Left ventricle myocardium superior (tissue), 1 donor: ENCODE measurements at places on chromosomes 7 and 10. TPM values are rescaled to one million over a fixed set of nuclear protein-coding genes. Genes with fewer than 3 reads are reported as not detected.

DNA sequence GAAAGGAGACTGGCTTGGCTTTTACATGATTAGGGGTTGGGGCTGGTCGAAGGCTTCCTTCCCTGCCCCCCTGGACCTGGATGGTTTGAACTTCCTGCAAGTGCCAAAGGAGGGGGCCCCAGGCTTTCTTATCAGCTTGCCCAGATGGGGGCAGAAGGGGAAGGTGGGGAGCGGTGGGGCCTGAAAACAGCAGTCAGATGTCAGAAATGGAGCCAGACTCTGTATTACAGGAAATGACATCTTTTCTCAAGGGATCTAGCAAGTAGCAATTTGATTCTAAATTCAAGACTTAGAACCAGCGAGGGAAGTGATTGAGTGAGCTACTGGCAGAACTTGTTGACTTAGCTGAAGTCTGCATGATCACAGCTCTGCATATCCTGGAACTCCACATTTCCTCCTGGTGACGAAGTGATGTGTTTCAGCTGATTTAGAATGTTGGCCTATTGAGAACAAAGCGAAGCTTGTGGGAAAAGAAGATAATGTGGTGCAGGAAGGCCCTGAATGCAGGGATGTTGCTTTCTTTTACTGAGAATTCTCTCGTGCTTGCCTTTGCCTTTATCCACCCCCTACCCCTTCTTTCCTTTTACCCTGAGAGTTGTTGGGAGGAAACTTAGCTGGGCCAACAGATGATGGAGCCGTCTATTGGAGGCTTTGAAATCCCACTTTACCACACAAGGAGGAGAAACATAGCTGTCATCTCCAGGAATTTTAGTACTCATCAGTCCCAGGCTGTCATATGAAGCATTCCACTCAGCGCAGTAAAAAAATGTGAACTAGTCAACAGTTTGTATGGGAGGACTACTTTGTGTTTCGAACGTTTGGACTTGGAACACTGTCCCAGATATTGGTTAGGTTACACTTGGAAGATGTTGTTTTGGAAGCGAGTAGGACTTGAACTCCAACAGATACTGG, 43.2 kb downstream of the CCNY start:
- DNase-seq, result peak; percentile 51

- no peak for DNase-seq
Observed at GRCh38 chr7:120400806-120401455, 128.0 kb downstream of the KCND2 start.

- no peak for DNase-seq
Observed at GRCh38 chr7:129213828-129214227, 11.0 kb upstream of the AHCYL2 start.

Gene GPR15LG
- not detected for total RNA-seq

DNA sequence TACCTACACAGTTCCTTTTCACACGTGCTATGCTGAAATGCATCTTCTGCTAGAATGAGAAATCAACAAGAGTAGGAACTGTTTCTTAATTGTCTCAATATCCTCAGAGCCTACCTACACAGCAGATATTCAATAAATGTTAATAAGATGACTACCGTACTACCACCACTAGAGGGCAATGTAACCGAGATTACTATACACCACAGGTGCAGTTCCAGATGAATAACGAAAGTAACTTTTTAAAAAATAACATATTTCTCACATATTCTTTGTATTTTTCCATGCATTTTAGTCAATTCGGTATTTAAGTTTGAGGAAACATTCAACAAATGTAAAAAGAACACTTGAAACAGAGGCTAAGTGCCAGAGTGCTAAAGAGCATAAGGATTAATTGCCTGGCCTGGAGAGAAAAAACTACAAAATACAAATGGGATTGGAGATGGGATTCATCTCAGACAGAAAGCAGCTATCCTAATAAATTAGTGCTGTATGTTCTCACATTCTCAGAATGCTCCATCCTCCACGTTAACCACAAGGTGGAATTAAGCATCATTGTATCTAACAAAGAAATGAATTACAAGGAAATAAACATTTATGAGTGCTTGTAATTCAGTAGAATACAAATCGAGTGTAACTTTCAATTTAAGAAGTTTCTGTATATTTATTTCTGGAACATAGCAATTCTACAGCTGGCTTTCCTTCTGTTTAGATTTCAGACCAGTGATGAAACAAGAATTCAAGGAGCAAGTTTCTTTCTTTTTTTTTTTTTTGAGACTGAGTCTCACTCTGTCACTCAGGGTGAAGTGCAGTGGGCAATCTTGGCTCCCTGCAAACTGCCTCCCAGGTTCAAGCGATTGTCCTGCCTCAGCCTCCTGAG, 20.3 kb upstream of the HECTD2 start:
- DNase-seq, result no peak

DNA sequence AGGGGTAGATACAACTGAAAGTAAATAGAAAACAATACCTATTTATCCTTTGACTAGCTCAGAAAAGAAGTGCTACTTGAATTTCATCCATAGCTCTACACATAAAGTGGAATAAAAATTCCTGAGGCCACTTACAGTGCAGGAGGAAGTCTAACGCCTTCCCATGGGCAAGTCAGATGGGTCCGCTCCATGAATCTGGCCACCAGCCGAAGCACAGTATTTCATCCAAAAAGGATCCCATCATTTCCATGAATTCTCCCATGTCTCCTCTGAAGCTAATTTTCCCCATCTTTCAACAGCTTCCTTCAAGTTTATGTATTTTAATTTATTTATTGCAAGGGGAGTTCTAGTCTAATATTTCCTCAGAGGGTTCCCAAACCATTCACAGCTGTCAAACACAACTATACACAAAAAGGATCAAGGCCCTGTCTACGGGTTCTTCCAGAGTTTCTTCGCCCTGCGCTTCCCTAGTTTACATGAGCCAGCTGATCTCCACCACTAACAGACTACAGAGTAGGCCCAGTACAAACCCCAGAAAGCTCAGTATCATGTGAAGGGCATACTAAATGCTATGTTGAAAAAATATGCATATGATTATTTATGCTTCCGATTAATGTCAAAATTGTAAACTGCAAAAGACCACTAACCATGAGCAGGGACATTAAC, 184.7 kb downstream of the DOCK4 start:
- DNase-seq, result peak; percentile 42

DNA sequence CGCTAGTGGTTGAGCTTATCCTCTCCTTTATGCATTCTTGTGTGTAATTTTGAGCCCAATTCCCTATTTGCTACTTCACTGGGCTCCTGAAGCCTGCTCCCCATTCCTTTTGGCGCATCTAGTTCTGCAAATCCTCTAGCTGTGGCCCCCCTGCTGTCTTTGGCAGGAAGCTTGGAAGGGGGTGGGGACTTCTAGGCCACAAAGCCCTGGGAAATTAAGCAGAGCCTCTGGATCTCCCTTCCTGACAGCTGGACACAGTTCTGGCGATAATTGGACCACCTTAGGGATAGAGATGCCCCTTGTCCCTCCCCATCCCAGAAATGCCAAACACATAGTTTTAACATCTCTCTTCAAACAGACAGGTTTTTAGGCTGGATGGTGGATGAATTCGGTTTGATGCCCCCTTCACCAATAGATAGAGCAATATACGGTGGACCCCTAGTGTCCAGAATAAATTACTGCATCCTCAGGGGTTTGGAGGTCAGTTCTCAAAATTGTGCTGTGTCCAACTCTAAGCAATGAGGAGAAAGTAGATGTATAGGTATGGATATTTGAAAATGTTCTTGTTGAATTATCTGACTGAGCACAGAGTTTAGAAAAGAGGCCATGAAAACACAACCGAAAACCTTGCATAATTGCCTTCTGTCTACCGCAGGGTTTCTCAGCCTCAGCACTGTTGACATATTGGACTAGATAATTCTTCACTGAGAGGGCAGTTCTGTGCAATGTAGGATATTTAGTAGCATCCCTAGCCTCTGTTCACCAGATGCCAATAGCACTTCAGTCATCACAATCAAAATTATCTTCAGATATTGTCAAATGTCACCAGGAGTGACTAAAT, 75.5 kb downstream of the PAPSS2 start:
- DNase-seq, result no peak

- DNase-seq, result no peak
Observed at GRCh38 chr7:3497796-3498195, 196.7 kb downstream of the SDK1 start.

- DNase-seq, result no peak
Observed at GRCh38 chr7:98202367-98203195, 8.7 kb upstream of the BHLHA15 start.

GRCh38 chr10:63337455-63338251, 128.1 kb downstream of the JMJD1C start:
- DNase-seq, result no peak

DNA sequence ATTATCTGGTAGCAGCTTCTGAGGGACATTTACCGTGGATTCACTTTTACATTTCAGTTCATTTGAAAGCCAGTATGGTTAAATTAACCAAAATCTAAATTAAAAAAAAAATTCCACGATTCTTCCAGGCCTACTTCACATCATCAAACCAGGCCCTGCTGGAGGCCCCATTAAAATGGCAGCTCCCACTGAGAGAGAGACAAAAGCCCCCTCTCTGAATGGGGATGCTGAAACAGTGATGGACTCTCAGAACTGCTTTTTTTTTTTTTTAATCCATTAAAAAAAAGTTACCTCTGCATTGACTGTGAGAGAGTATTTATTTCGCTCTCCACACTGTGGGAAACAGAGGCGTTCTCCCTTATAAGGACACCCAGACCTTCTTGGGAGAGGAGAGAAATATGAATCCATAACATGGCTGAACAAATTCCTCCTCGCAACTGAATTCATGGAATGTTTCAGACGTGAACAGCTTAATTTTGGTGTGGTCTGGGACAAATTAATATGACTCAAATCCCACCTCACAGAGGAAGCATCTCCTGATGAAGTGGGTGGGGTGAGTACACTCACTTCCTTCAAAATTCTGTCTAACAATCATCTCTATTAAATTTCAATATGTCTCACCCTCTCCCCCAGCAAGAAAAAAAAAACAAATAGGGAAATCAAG, 73.5 kb downstream of the SAMD9 start:
- no peak for DNase-seq

DNA sequence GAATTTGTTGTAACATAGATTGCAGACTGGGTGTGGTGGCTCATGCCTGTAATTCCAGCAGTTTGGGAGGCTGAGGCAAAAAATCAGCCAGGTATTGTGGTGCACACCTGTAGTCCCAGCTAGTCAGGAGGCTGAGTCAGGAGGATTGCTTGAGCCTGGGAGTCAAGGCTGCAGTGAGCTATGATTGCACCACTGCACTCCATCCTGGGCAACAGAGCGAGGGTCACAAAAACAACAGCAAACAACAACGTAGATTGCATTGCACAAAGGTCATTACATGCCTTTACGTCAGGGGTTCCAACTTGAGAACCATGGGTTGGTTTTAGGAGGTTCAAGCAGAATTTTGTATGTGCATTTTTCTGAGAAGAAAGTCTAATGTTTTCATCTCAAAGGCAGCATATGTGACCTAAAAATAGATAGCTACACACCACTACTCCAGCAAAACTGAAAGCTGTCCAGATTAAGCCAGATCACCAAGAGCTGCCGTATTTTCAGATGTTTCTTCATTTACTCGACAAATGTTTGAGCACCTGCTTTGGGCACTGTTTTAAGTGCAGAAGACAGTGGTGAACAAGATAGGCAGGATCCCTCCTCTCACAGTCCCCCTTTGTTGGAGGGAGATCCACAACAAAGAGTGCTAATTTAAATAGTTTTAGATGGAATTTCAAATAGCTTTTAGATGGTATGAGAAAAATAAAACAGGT, 28.3 kb upstream of the CYP26C1 start:
- DNase-seq, result no peak

GRCh38 chr7:13021566-13022300, 334.3 kb downstream of the ARL4A start:
- DNase-seq, result no peak

Gene GPR85
- 0.69 TPM for total RNA-seq

DNA sequence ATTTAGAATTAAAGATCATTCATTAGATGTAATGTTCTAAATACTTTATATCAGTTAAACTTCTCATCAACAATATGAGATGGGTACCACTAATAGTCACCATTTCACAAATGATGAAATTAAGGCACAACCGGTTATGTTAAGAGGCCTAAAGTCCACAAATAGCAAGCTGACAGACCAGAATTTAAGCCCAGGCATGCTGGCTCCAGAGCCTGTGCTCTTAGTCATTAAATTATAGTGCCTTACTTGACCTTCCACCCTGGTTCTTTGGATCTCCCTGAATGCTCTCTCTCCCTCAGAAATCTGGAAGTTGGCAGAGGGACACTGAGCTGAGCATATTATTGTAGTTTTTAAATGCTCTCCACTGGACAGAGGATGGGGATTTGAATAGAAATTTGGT, 3.6 kb downstream of the LIPN start:
- no peak for DNase-seq

DNA sequence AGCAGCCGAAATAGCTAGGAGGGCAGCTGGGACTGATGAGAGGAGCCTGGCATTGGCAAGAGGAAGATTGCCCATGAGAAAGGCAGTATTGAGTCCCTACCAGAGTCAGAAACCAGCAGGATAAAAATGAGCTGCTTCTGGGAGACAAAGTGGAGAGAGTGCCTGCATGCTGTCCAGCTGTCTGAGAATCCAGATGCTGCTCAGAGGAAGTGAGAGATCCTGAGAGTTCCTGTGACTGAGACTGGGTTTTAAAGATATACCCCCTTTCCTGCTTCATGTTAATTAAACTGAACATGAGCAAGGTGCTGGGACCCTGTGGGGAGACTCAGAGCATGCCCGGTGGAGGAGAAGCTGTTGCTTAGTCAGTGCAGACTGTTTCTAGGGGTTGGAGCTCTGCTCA, 107.5 kb downstream of the KIF20B start:
- no peak for DNase-seq

DNA sequence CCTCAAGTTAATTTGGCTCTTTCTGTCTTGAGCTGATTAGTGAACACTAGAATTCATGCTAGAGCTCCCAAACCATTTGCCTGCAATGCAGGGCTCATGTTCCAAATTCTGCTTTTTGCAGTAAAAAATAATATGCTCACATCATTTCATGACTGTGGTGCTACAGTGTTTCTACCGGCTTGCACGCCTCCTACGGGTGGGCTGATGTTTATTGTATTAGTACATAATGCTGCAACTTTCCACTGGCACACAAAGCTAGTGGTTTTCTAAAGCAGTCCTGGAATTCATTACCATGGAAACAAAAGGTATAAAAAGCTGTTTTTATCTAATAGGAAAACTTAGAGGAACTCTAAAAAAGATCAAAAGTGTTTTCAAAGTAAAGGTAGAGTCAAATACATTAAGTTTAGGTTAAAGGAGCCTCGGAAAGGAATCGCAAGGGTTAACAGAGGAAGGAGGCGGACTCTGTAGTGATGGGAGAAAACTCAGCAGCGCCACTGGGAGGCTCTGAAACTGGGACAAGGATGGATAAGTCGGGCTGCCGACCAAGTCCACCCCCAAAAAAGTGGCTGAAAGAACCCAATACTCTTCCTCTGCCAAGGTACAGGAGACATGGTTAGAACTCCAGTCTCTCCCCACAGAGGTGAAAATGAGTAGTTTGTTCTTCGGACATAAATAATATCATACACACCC, 25.9 kb downstream of the GRM8 start:
- DNase-seq, result no peak

GRCh38 chr10:75648351-75648750, 216.9 kb downstream of the LRMDA start:
- no peak for DNase-seq

GRCh38 chr10:8055420-8056349, 1.2 kb downstream of the GATA3 start:
- DNase-seq, result no peak
